ENCODE measurements at places on chromosomes 6 and 20.

- DNase-seq: no peak
Measured at GRCh38 chr6:163415620-163416556, 1.4 kb downstream of the QKI start.

- no peak for DNase-seq
Measured at GRCh38 chr20:60031107-60031506, 72.9 kb downstream of the CDH26 start.

GRCh38 chr6:118061666-118062065, 154.6 kb downstream of the SLC35F1 start:
- no peak for DNase-seq

DNA sequence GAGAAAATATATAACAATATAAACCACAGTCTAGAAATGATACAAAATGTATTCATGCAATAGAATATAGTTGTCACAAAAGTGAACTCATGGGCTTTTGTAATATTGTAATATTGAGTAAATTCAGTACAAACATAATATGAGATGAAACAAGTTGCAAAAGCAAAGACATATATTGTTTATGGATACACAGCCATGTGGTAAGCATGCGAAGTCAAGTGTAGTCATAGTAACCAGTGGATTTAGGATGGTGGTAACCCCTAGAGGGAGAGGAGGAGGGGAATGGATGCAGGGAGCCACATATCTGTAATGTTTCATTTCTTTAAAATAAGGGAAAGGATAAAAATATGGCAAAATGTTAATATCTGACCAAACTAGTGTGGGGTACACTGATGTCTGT, 47.3 kb downstream of the ARMC2 start:
- no peak for DNase-seq

DNA sequence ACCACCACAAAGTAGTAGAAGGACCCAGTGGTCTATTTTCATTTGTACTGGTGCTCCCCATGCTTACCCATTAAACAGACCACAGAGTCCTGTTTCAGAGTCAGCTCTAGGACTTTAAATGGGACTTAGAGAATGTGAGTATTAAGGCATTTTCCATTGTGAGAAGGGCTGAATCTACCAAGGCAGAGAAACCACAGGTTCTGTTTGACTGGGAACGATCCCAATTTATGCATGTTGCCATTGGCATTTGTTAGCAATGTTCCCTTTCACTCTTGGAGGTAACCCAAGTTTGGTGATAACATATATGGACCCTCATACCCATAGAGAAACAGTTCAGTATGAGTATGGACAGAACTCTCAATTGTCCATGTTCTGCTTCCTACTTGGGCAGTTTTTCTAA, 672.8 kb downstream of the KIF16B start:
- DNase-seq: no peak

DNA sequence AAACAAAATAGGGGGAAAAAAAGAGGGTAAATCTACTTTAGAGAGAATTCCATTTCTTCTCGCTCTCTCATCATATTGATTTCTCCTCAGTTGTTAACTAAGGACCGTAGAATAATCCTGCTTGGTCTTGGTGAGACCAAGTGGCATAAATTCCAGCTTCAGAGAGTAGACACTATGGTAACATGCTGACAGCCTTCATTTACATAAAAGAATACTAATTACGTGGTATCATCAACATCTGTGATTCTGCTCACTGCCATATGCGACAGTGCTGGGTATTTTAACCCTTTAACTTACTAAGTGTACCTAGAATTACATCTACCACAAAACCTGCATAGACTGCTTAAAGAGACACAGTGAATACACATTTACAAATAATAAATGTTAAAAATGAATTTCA, 27.1 kb downstream of the TOMM6 start:
- DNase-seq: no peak

- DNase-seq: no peak
Measured at GRCh38 chr6:138997136-138997535, 9.1 kb upstream of the REPS1 start.

DNA sequence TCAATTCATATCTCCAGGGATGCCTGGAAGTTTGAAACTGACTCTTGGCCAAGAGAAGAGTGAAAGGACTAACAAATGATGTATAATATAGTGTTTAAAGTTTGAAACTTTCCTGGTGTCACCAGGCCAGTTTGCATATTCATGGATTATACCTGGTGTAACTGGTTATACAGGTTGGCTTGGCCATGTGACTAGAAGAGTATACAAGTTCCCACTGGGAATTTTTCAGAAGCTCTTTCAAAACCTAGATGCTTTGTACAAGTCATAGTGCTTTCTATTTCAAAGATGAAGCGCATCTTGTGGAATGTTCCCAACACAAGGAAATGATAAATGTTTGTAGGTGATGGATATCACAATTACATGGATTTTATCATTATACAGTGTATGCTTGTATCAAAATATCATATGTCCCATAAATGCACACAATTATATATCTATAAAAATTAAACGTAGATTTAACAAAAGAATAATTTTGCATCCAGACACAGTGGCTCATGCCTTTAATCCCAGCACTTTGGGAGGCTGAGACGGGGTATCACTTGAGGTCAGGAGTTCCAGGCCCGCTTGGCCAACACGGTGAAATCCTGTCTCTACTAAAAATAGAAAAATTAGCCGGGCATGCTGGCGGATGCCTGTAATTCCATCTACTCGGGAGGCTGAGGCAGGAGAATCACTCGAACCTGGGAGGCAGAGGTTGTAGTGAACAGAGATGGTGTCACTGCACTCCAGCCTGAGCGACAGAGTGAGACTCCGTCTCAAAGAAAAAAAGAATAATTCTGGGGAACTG, 1420.2 kb downstream of the GRIK2 start:
- no peak for DNase-seq

DNA sequence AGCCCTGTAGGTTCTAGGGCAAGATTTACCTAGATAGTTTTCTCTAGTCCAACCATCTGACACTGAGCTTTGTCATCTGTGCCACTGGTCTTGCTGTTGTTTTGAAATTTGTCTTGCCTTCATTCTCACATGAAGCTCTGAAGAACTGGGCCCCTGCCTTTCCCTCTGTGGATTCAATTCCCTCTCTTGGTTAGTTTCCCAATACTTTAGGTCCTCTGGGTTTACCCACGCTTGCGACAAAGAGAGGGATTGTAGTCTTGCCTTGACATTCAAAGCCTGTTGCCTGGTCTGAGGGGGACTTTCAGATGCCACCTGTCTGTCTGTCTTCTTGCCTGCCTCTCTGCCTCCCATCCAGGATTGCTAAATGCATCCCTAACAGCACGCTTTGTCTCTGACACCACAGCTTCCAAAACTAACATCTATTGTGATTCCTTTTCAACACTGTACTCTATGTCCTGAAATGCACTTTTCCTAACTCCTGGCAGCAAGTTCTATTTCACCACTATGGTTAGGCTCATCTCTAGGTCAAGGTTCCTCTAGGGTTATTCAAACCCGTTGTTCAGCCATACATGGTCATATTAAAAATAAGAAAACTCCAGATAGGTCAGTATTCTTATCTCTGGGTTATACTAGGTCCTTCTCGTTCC, 25.5 kb upstream of the MANEA start:
- DNase-seq: no peak

Measured in progenitor cell of endocrine pancreas (in vitro differentiated cells).